ENCODE measurements at places on chromosomes 16 and 17.
A peak's percentile ranks its signal among the peaks of the same experiment; 100 is the strongest.

GRCh38 chr16:89324056-89325010, 106.8 kb downstream of the ZNF778 start:
- peak; percentile 73 for DNase-seq

- no peak for DNase-seq
These were observed 2.8 kb downstream of the HAS3 start for GRCh38 chr16:69108064-69108904.

DNA sequence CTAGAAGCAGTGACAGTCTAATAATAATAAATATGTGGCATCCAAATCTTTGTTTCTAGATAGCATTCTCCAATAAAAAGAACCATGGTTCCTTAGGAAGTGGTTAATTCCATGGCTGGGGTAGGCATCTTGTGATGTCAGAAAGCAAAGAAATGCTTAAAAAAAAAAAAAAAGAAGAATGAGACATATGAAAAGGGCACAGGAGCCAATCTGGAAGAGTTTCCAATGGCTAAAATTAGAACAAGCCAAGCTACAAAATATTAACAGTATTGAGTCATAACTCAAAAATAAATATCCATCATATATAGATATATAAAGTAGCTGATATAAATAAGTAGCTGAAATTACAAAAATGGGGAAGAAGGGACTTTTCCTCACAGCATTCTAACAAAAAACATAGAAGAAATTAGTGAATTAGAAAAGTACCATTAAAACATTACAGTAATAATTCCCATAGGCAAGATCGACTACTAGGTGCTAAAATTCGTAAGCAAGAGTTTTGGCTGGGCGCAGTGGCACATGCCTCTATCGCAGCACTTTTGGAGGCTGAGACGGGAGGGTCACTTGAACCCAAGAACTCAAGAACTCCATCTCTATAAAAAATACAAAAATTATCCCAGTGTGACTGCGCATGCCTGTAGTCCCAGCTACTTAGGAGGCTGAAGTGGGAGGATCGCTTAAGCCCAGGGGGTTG, 111.3 kb downstream of the TRIM37 start:
- DNase-seq = peak; percentile 25

DNA sequence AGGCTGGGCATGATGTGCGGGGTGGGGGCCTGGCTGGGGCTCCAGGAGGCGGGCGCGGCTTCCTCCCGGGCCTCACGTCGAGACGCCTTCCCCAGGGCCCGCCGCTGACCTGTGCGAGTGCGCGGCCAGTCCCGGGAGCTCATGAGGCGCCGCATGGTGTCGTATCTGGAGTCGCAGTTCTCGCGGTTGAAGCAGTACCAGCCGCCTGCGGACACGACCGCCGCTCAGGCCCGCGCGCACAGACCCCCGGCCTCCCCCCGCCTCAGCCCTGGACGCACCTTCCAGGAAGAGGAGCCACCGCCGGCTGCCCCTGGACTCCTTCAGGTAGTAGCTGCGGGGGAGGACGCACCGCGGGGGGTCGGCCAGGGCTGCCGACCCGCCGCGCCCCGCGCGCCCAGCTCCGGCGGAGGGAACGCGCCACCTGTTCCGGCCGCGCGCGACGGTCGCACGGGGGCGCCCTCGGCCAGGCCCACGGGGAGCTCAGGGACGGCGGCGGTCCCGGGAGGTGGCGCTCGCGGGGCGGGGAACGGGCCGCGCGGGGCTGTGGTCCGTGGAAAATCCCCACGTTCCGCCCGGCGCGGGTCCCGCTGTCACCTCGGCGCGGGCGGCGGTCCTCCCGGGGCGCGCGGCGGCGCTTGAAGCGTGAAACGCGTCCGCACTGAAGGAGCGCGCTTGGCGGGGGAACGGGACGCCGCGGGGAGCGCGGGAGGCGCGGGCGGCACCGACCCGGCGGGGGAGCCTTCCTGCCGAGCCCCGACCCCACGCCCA, 1.4 kb downstream of the NOTUM start:
- DNase-seq = no peak

GRCh38 chr17:71519285-71519684, 601.5 kb upstream of the SOX9 start:
- DNase-seq = no peak

- DNase-seq = no peak
These were observed 10.9 kb upstream of the EVPL start for GRCh38 chr17:76038050-76038449.

DNA sequence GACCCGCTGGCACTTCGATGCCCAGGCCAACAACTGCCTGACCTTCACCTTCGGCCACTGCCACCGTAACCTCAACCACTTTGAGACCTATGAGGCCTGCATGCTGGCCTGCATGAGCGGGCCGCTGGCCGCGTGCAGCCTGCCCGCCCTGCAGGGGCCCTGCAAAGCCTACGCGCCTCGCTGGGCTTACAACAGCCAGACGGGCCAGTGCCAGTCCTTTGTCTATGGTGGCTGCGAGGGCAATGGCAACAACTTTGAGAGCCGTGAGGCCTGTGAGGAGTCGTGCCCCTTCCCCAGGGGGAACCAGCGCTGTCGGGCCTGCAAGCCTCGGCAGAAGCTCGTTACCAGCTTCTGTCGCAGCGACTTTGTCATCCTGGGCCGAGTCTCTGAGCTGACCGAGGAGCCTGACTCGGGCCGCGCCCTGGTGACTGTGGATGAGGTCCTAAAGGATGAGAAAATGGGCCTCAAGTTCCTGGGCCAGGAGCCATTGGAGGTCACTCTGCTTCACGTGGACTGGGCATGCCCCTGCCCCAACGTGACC, 5.0 kb downstream of the WFIKKN2 start:
- DNase-seq = no peak

DNA sequence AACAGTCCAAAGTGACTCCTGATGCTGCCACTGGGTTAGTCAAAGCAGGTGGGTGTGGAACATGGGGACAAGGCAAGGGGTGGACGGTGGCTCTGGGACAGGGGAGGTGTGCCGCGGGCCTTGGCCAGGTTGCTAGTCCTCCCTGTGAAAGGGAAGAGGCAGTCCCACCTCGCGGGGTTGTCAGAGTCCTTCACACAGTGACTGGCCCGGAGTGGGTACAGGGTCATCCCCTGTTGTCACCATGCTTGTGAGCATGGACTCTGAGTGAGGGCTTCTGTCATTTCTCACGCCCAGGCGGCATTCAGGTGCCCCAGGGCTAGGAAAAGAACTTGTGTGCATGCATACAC, 3.1 kb upstream of the ZNF469 start:
- DNase-seq = no peak

- DNase-seq = no peak
These were observed 387.1 kb downstream of the HS3ST4 start for GRCh38 chr16:26078716-26079355.

- DNase-seq = no peak
These were observed 3.6 kb downstream of the FA2H start for GRCh38 chr16:74770831-74771526.

DNA sequence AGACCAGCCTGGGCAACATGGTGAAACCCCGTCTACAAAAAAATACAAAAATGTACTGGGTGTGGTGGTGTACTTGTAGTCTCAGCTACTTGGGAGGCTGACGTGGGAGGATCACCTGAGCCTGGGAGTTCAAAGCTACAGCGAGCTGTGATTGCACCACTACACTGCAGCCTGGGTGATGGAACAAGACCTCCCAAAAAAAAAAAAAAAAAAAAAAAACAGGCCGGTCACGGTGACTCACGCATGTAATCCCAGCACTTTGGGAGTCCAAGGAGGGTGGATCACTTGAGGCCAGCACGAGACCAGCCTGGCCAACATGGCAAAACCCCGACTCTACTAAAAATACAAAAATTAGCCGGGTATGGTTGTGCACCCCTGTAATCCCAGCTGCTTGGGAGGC, 12.7 kb upstream of the APPBP2 start:
- no peak for DNase-seq

- DNase-seq = no peak
These were observed 13.5 kb downstream of the ADORA2B start for GRCh38 chr17:15958484-15958854.

GRCh38 chr17:47829870-47830269, 1.5 kb downstream of the MRPL10 start:
- DNase-seq = no peak

DNA sequence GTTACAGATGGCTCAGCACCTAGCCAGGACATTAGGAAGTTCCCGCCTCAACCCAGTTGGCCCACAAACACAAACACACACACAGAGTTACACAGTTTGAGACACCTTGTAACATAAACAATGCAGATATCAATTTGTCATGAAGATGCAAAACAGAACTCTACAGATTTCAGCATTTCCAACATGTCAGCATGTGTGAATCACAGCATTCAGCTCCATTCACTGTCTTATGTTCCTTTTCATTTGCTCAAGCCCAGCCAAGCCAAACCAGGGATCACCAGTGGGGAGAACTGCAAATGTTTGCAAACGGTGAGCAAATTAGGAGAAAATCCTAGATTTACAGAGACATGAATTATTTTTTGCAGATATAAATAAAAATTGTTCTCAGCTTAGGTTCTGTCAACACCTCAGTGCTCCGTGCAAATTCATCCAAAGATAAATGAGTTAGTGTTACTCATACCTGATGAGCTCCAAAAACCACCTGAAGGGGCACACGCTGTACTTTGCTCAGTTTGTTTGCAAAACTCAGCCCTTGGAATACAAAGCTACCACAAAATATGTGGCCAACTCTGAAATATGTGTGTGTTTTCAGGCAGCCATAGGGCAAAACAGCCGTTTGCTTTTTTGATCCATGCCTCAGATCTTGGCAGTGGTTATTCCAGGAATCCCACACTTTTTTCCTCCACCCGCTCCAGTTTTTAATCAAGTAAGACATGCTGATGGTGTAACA, 16.3 kb upstream of the COX10 start:
- no peak for DNase-seq

DNA sequence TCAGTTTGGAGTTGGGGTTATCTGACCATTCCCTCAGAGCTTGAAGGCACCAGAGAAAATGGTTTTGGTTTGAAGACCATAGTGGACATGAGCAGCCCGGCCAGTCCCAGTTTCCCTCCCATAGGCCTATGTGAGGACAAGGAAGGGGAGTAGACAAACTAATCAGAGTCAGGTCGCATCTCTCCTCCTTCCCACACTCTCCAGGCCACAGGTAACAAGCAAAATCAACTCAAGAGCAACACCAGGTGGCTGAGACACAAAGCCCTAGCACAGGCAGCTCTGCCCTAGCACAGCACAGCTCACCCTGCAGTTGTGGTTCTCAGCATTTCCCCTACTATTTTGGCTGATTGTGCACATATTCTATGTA, 7.2 kb downstream of the SUPT4H1 start:
- DNase-seq = no peak

DNA sequence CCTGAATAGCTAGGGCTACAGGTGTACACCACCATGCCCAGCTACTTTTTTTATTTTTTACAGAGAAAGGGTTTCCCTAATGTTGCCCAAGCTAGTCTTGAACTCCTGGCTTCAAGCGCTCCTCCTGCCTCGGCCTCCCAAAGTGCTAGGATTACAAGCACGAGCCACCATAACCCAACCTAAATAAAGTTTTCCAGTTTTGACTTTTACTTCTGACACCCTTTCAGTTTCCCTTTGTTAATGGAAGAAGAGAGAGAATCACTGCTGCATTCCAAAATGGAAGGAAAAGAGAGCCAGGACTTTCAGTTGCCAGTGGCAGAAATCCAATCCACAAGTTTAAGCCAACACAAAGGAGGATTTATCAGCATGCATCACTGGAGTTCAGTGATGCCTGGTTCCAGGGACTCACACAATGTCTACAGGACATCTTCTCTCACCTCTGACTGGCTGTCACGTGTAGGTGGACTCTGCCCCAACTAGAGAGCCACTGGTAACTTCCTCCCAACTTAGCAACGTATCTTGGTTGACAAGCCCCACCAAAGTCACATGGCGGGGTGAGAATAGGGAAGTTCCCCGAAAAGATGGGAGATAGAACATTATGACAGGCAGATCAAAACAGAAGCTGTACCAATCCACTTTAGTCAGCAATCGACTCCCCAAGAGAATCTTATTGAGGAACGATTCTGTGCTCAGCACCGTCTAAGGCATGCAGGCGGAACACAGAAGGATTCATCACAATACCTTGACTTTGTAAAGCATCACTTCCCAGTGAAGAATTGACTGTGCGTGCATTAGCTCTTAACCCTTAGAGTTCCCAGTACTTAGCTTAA, 46.5 kb downstream of the GAS7 start:
- DNase-seq = no peak

DNA sequence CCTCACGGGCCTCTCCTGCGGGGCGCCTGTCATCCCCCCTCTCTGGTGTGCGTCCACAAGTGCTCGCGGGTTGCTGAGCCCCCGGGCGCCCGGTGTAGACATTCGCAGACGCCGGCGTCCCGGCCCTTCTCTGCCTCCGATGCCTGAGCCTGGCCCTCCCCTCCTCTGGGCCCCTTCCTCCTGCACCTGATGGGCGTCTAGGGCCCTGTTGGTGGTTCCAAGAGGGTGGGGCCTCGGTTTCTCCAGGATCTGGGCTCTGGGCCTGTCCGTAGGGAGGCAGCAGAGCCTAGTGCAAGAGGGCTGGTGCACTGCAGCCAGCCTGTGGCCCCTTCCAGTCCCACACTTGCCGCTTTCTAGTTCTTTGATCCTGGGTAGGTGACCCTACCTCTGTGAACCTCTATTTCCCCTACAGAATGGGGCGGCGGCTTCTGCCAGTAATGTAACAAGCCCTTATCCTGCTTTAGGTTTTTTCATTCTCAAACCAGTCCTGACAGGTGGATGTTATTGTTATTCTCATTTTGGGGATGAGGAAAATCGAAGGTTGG, 623 bp downstream of the E4F1 start:
- DNase-seq = peak; percentile 30

- DNase-seq = no peak
These were observed 4.6 kb upstream of the STARD3 start for GRCh38 chr17:39632153-39632941.

GRCh38 chr16:88743693-88744576, 37.6 kb downstream of the CTU2 start:
- DNase-seq = peak; percentile 45

DNA sequence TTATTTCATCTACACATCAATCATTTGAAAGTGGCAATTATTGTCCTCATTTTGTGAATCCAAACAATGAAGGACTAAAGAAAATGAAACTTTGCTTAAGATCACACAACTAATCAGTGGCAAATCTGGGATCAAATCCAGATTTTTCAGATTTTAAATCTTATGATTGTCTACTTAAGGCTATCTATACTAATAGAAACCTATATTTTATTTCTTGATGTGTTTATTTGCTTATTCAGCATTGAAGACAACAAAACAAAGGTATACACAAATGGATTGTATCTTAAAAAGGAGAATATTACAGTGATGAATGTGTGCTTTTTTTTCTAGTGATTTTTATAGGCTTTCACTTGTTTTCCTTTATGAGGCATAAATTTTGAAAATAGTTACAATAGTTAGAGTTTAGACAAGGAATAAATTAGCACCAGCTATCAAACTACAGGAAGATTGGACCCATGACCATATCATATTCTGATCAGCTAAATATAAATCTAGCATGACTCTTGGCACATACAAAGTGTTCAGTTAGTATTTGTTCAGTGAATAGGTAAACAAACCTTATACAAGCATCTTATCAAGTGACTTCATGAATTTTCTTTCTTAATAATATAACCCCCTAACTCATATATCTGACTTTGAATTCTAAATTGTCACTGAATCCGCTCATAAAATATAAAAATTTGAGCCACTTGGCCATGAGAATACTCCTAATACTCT, 20.5 kb downstream of the VMP1 start:
- DNase-seq = no peak

- DNase-seq = no peak
These were observed 4.1 kb downstream of the MAP2K3 start for GRCh38 chr17:21288571-21289017.
